ENCODE measurements at places on chromosomes 16 and 17. TPM values are rescaled to one million over a fixed set of nuclear protein-coding genes. Genes with fewer than 3 reads are reported as not detected.

TAC4 gene
- total RNA-seq: not detected

KRTAP9-4 gene
- not detected for total RNA-seq

PIK3R6 gene
- total RNA-seq: not detected

NPIPB9 gene
- 1.8 TPM for total RNA-seq

KAT8 gene
- 38.5 TPM for total RNA-seq

RHBDL1 gene
- total RNA-seq: 1.4 TPM

RSL1D1 gene
- 265 TPM for total RNA-seq

OTOA gene
- total RNA-seq: not detected

SSTR5 gene
- total RNA-seq: 0.11 TPM

TBC1D3E gene
- total RNA-seq: not detected

RMI2 gene
- total RNA-seq: 33.9 TPM

KRT27 gene
- total RNA-seq: not detected

GNGT2 gene
- 0.18 TPM for total RNA-seq

C16orf89 gene
- total RNA-seq: not detected

FNDC8 gene
- not detected for total RNA-seq

ADAM11 gene
- 2.7 TPM for total RNA-seq

KRT40 gene
- not detected for total RNA-seq

SLX4 gene
- 3.6 TPM for total RNA-seq

APOH gene
- total RNA-seq: 5.4 TPM

EPOP gene
- total RNA-seq: 14.1 TPM

EVPLL gene
- total RNA-seq: not detected

ASB16 gene
- 0.17 TPM for total RNA-seq

SCGB1C2 gene
- not detected for total RNA-seq

IL21R gene
- total RNA-seq: 0.22 TPM

HSD17B1 gene
- total RNA-seq: 1.5 TPM

MRPL58 gene
- total RNA-seq: 74.1 TPM

WNT3 gene
- total RNA-seq: 6.4 TPM

OR1E1 gene
- total RNA-seq: not detected

TCAP gene
- 1.0 TPM for total RNA-seq

SNX20 gene
- not detected for total RNA-seq

KIFC3 gene
- total RNA-seq: 215 TPM

GRB2 gene
- total RNA-seq: 97.9 TPM

PLXDC1 gene
- 0.81 TPM for total RNA-seq

All from A549 treated with DMSO at 1 μM for 4 hours (cell line).